ENCODE measurements at places on chromosomes 6 and 20.

DNA sequence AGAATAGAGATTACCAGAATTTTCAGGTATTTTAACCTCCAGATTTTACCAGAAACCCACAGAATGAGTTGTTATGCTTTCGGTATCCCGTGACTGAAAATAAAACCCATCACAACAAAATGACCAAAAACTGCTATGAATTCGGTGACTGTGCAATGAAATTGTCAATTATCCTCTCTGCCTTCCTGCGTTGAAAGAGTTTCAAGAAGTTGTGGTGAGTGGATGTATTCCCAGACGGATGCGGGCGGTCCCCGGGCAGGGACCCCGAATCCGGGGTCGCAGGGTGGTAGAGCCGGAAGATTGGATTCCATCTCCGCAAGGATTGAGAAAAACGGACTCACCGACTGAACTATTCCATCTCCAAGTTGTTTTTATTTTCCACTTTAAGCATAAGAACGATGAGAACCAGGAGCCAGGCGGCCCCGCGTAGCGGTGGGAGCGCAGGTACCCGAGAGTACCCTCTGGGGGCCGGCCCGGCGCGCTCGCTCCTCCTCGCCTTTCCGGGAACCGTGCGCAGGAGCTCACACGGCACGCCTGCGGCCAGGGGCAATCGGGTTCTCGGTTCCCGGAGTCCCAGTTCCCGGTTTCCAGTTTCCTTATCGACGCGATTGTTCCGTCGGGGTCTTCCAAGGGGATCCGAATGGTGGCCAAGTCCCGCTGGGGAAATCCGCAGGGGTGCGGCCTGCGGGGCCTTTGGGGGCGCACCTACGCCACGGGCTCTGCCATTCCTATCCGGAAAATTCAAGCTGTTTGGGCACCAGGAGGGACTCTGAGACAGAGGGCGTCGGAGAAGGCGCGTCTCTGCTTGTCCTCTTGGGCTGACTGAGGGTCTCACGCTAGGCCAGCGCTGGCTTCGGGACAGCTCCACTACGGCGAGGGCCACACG lies 104.9 kb upstream of the PRDM1 start:
- no peak for DNase-seq

- DNase-seq, result no peak
These were observed 46.8 kb upstream of the UNC93A start for GRCh38 chr6:167244064-167244960.

DNA sequence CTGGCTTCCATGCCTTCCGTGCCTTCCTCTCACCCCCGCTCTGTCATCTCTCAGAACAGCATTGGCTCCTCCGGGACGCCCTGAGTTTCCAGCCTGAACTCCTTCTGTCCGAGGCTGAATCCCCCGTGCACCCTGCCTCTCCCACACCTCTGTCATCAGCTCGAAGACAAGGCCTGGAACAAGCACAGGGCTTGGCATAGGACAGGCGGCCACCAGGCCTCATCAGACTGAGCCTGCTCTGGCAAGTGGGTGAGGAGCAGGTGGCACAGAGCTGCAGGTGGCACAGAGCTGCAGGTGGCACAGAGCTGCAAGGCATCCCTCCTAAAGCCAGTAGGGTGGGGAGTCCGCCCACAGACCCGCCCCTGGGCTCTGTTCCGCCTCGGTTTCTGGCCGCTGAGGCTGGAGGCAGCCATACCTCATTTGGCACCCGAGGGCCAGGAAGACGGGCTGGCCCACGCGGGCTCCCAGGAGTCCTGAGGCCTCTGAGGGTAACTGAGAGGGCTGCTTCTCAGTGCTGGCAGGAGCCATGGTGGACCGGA lies 60.2 kb downstream of the EZR start:
- no peak for DNase-seq

GRCh38 chr6:145668844-145669243 lies 66.5 kb downstream of the EPM2A start:
- DNase-seq, result no peak

DNA sequence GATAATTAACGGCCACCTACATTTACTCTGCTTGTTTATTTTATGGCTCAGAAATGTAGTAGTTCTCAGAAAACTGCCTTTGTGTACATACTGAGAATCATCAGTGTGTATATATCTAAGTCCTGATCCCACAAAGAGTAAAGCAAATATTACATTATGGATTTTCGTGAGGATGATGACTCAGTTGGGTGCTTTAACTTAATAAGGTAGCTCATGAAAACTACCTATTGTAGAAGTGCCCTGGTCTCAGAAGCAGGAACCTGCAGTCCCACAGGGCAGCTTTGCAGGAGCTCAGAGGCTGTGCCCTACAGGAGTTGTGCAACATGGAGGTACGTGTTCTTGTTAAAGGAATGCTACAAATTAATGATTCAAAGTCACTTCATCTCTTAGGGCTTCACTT lies 108.2 kb downstream of the PLG start:
- no peak for DNase-seq

DNA sequence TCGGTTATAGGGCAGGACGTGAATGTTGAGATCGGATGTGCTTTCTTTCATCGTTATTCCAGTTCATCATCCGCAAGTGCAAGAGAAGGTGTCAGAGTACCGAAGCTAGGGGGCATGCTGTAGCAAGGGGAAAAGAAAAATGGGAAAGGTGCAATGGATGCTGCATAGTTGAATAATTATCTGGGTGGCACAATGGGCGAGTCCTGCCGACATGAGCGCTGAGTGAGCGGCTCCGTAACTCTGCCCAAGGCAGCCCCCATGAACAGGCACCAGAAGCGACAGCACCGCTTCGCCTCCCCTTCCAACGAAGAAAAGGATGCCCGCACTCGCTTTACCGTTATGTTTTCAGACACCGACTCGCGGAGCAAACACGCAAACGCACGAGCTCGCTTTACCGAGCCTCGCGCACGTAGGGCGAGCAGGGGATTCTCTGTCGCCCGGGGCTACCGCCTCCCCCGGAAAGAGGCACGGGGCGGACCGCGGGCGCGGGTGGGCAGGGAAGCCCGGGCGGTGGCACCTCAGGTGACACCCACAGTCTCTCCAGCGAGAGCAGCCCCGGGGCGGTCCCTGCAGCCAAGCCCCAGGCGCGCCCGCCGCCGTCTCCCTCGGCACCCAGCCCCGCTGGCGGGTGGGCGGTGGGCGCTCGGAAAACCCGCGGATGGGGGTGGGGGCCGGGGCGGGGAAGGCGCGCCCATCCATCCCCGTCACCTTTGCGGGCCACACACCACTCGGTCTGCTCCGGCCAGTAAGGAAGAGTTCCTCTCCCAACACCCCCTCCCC lies 654 bp downstream of the WASF1 start:
- peak; percentile 54 for DNase-seq

DNA sequence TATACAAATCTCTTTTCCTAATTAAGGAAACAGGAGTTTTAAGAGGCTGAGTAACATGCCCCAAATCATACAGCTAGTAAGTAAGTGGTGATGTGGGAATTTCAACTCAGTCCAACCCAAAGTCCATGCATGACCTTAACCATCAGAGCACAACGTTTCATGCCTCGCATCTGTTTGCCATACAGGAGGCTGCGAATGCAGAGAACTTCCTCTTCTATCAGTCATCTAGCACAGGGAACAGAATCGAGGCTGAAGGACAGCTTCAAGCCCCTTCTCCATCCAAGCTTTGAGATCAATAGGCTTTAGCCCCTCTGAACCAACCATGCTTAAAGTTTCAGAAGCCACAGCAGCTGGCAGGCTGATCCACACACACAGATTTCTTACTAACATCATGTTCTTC lies 113.2 kb downstream of the MAFB start:
- DNase-seq, result no peak

DNA sequence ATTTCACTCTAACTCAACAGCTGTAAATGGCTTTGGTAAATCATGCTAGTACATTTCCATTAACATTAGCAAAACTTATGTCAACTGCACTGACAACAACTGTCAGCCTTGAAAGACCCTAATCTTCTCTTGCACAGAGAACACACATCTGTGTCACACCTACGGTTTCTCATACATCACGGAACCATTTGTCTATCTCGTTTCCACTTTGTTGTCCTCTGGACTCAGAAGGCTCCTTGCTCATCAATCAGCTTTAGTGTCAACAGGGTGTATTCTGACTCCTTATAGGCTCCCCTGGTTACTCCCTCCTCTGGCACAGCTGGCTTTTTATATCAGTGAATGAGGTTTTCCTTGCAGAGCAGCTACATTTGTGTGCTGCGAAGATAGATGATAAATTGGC lies 49.3 kb downstream of the CD83 start:
- no peak for DNase-seq

GRCh38 chr6:35511562-35511941 lies 1.1 kb downstream of the TULP1 start:
- no peak for DNase-seq

GRCh38 chr6:163418311-163419029 lies 4.0 kb downstream of the QKI start:
- no peak for DNase-seq

Data from fibroblast of upper back skin (primary cell).